ENCODE measurements at places on chromosomes 4 and X.

- no peak for DNase-seq
Measured at GRCh38 chr4:111631215-111631999, 513.8 kb upstream of the FAM241A start.

- DNase-seq: no peak
Measured at GRCh38 chrX:153416781-153417450, 5.6 kb downstream of the ZFP92 start.

GRCh38 chr4:181698221-181698620, 545.0 kb upstream of the TENM3 start:
- no peak for DNase-seq

DNA sequence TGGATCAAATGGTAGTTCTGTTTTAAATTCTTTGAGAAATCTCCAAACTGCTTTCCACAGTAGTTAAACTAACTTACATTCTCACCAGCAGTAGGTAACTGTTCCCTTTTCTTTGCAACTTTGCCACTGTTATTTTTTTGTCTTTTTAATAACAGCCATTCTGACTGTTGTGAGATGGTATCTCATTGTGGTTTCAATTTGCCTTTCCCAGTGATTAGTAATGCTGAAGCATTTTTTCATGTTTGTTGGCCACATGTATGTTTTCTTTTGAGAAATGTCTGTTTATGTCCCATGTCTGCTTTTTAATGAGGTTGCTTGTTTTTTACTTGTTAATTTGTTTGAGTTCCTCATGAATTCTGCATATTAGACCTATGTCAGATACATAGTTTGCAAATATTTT, 198.8 kb downstream of the RAB28 start:
- DNase-seq: no peak

DNA sequence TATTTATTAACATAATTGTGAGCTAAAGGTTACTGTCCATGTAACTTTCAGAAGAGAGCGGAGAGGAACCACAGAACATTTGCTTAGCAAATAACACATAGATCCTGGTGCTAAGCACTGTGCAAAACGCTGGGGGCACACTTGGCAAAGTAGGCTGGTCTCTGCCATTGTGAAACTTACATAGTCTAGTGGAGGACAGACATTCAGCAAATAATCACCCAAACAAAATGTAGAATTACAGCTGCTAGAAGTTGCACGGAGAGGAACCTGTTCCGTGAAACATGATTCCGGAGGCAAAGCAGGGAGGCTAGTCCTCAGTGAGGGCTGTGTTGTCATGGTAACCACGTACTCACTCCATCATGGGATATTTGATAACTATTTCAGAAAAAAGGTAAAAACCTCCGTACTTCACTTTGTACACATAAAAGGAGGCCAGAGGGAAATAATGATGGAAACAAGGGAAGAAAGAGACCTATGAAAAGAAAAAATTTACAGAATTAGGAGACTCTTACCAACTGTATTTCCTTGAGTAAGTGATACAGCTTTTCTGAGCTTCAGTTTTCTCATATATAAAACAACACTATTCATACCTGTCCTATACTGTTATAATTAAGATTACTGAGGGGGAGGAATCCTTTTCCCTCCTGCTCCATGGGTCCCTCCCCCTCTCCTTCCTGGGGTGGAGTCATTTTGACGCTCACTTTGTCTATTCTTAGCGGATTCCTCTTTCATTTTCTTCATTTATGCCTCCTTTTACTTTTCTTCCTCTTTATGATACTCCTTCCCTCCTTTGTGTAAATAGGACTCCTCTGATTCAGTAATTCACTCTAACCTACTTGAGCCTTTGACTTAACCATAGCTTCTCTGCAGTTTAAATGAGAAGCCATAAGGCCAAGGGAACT, 825 bp upstream of the RASGEF1B start:
- no peak for DNase-seq

- DNase-seq: no peak
Measured at GRCh38 chr4:94457692-94458106, 6.0 kb downstream of the PDLIM5 start.

GRCh38 chrX:5650904-5651303, 577.8 kb downstream of the NLGN4X start:
- no peak for DNase-seq

Data from smooth muscle cell of the brain vasculature (primary cell).